ENCODE measurements at places on chromosomes 11 and 22.

DNA sequence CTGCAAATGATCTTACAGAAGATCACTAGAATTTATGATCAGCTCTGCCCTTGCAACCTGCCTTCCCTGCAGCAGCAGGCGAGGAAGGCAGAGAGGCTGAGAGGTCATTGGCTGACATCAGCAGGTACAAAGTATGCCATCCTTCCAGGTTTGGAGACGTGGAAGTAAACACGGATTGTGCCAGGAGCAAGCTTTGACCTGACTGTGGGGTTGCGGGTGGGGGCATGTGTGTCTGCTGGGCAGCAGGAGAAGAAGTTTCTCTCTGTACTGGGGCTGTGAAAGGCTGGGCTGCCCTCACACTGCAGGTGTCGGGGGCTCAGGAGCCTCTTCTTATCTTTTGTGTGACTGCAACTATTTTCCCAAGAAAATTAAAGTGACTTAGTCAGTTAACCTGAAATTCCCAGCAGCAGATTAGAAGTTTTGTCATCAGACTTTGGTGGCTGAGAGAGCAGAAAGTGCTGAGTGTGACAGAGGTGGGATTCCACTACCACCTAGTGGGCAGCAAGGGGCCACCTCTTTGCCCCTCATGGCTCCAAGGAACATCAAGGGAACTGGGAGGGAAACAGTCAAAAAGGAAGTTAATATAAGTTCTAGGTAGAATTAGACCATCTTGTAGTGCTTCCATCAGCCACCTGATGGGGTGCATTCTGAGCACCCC, 565.9 kb downstream of the ETS1 start:
- DNase-seq, result no peak

GRCh38 chr11:110093407-110094297, 460 bp downstream of the ZC3H12C start:
- peak; percentile 20 for DNase-seq

- no peak for DNase-seq
Observed at GRCh38 chr22:25281675-25282345, 62.4 kb downstream of the CRYBB2 start.

GRCh38 chr11:35173616-35174566, 34.9 kb downstream of the CD44 start:
- DNase-seq, result no peak

DNA sequence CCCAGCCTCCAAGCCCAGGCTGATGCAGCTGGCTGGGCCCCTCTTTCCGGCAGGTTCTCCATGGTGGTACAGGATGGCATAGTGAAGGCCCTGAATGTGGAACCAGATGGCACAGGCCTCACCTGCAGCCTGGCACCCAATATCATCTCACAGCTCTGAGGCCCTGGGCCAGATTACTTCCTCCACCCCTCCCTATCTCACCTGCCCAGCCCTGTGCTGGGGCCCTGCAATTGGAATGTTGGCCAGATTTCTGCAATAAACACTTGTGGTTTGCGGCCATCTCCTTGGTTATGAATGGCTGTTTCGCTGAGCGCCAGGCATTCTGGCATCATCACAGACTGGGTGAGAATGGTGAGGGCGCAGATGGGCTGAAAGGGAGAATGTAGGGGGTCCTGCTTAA, 3.6 kb downstream of the PRDX5 start:
- no peak for DNase-seq

- DNase-seq, result peak; percentile 99
Observed at GRCh38 chr22:49936018-49936972, 17.9 kb downstream of the CRELD2 start.

- DNase-seq, result no peak
Observed at GRCh38 chr11:76225122-76225611, 18.9 kb upstream of the WNT11 start.

GRCh38 chr11:64585150-64585549, 5.9 kb upstream of the SLC22A12 start:
- no peak for DNase-seq

DNA sequence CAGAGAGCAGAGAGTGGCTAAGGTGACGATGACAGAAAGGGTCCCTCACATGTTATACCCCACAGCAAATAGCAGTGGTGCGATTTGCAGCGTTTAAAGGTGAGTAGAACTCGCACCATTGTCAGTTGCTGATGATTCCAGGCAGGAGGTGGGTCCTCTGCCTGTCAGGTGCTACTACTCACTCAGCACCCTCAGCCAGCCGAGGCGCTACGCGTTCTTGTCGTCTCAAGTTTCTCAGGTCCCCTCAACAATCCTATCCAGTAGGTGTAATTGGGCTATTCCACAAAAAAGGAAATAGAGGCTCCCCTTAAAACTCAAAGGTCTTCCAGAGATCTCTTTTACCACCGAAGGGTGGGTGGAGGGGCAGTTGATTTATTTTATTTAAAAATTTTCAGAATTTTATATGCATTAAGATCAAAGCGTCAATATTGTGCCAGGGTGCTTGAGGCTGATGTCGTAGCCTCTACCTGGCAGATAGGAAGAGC, 18.3 kb downstream of the ELF5 start:
- no peak for DNase-seq

DNA sequence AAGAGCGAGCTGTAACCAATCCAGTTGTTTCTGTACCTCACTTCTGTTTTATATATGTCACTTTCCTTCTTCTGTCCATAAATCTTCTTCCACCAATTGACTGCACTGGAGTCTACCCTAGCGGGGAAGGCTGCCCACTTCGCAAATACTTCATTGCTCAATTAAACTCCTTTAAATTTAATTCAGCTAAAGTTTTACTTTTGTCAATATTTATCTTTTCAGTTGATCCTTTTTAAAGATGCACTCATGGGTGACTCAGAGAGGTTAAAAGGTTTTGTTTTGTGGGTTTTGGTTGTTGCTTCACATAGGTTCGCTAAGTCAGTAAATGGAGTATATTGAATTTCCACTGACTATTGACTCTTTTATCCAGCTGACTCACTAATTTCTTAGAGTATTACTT, 597.2 kb downstream of the DLG2 start:
- DNase-seq, result no peak

DNA sequence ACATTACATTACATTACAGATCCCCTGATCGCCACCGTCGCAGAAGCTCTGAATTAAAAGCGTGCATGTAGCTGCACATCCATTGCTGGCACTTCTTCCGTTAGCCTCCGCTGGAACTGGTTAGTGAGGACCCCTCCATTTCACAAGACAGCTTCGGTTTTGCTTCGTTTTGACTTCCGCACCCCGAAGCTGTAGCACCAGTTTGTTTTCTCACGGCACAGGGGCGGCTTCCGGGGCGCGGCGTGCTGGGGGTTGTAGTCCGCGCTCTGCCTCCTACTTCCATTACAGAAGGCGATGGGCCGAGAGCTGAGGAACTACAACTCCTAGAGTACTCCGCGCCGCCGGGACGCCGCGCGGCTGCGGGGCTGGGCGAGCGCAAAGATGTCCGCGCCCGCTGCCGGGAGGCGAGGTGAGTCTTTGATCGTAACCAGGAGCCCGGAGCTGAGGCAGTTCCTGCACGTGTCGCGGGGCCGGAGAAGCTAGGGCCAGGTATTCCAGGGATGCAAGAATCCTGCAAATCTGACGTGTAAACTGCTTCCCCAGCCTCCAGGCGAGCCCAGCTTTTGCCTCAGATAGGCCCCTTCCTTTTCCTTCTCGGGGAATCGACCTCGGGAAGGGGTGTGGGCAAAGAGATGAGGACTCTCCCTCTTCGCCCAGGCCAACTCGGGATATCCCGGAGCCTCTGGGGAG, at the start of gene PEX26:
PEX26 (plus strand) TSS at position 352 of the 690 bp plus-strand sequence. CDS start 387 bp downstream, outside the sequence.
- peak; percentile 96 for DNase-seq

DNA sequence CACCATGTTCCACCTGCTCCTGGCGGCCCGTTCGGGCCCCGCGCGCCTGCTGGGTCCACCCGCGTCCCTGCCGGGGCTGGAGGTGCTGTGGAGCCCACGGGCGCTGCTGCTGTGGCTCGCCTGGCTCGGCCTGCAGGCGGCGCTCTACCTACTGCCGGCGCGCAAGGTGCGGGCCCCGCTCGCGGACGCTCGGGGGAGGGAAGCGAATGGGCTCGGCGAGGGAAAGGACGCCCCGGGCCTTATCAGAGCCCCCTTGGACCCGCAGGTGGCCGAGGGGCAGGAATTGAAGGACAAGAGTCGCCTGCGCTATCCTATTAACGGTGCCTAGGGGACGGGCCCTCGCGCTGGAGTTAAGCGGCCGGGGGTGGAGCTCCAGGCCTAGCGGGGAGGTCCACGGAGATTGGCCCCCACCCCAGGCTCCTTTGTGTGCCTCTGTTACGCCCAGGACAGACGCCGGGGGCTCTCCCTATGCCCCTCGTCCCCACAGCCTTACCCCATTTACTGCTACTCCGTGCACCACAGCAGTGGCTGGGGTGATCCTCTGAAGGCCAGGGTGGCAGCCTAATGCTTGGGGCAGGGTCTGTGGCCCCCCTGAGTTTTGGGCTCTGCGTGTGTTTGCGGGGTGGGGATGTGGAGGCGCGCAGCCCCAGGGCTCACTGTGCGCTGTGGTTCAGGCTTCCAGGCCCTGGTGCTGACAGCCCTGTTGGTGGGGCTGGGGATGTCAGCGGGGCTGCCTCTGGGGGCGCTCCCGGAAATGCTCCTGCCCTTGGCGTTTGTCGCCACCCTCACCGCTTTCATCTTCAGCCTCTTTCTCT, 1.1 kb downstream of the TM7SF2 start:
- peak; percentile 76 for DNase-seq

DNA sequence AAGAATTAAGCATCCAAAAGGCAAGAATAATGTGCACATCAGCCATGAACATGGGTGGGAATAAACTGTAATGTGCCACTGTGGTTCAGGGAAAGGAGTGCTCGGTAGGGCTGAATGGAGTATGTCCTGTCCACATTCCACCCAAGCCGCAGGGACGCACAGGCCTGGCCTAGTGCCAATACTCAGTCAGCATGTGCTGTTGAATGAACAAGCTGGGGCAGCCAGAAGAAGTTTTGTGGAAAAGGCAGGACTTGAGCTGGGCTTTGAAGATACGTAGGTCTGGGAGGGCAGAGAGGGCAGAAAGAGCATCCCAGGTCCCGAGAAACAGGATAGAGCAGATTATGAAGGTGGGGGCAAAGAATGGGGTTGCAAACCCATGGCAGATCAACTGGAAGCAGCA, 60.0 kb upstream of the PLET1 start:
- DNase-seq, result no peak

Data from activated CD4-positive, alpha-beta T cell treated with anti-CD3 and anti-CD28 coated beads, Interleukin-2, amount 50 U/mL, for 48 hours (primary cell).